ENCODE measurements at places on chromosomes 7 and 10.

DNA sequence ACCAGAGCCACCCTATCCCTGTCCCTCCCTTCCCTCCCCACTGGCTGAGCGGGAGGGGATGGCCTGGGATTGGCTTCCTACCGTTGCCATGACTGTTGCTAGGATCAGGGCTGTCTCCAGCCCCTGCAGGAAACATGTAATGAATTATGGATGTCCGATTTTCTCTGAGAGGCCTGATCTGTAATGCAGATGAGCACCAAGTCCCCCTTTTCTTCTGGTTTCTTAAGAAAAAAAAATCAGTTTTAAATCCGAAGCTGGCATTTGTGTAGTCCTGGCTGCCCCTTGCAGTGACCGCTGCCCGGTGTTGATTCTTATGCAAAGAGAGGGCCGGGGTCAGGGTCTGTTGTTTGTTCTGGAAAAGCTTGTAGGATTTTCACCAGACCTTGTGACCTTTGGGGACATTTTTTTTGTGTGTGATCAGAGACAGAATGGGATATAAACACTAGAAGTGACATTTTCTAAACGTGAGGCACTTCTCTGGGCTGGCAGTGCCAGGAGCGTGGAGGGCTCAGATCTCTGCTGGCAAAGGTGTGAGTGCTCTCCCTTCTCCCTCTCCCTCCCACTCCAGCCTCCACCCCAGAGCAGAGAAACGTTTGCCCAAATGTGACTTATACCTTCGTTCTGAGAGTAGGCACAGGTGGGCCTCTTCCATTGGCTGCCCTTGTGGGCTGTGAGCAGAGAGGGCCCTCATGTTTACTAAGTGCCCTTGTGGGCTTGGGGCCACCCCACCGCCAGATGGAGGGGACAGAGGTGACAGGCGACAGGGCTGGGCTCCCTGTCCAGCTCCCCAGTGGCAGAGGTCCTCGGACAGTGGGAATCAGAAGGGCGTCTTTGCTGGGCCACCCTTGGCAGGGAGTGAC, 127.5 kb downstream of the DNAJB6 start:
- DNase-seq = no peak

GRCh38 chr10:10330418-10330817, 687.3 kb upstream of the CELF2 start:
- no peak for DNase-seq

DNA sequence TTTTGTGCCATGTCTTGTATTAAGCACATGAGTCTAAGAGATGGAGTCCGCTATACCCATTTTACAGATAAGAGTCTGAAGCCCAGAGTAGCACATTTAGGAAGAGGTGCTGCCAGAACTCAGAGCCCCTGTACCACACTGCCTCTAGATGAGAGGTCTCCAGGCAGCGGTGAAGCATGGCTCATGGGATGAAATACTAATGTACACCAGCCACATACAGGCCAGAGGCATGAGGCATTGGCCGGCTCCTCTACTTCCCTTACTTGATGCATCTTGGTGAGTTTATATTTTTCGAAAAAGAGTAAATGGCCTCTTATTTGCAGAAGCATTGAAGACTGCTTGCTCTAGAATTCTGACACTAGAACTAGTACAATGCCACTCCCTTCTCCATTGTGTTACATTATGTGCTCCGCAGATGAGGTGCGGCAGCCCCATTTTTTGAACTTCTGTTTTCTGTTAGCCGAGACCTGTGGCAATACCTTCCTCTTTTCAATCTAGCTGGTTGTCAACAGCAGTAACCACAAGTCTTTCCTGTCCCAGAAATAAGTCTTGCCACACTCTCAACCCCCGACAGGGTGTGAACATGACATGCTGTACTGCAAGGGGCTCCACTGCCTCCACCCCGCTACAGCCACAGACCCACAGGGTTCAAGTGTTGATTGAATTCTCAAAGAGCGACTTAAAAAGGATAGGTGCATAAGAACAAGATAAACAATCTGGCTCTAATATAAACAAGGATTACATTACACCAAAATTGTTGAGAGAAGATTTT, 145.3 kb downstream of the CELF2 start:
- peak; percentile 74 for DNase-seq

GRCh38 chr7:14950013-14950412, 47.5 kb upstream of the DGKB start:
- DNase-seq = no peak

- no peak for DNase-seq
Observed at GRCh38 chr7:13633857-13634256, 355.6 kb downstream of the ETV1 start.

- no peak for DNase-seq
Observed at GRCh38 chr7:90621125-90621746, 25.1 kb downstream of the CDK14 start.

DNA sequence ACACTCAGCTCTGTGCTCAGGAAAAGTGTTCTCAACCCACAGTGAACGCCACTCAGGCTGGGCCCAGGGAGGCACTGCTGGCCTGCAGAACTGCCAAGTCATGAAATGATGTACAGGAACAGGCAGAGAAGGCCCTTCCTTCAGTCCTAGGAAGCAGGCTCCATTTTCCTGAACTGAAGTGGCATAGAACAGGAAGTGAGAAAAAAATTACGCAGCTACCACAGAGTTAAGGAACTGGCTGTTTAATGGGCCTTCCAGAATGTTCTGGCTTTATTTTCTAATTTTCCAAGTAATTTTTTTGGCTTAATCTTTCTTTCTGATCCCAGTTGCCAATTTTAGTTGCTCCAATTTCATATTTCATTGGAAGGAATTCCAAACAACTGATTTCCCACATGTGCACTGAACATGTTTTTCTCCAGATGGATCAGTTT, 39.3 kb downstream of the LRRC18 start:
- no peak for DNase-seq
